ENCODE measurements at places on chromosomes 7 and 10. TPM values are rescaled to one million over a fixed set of nuclear protein-coding genes. Genes with fewer than 3 reads are reported as not detected.

- peaks cover 54% of the 10 kb centered on the region for H3K27me3 ChIP-seq
- no peak for DNase-seq
- no peak overlapping the region for H3K4me3 ChIP-seq
These were observed 334.8 kb downstream of the DNAJB6 start for GRCh38 chr7:157671358-157672255.

DNA sequence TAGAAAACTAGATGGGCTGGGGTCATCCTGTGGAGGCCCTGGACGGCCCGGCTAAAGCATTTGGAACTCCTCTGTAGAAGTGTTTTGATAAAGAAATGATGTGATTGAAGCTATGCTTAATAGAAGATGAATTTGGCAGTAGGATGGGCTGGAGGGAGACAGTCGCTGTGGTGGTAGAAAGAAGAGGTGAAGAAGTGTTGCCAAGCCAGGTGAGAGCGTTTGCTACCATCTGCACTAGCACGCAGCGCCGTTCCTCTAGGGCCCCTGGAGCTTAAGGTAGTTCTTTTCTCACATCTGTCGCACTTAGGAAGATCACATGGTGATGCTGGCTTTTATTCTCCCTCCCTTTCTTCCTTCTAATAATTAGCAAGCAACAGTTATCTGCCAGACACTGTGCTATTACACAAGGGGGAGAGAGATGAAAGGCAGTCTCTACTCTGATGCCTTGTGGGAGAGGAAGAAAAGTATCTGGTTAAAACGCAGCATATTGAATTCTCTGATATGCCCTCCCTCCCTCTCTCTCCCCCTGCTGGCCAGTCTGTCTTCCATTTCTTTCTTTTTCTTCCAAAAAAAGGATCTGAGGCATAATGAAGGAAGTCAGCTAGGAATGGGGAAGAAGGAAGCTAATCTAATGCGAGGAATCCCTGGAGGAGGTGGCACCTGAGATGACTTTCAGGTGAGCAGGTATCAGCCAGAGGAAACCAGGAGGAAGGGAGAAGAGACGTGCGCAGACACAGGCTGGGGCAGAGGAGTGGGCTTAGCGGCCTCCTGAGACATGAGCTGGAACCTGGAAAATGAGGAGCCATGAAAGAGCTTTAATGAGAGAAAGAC is 162.3 kb upstream of the KLF14 start:
- peak overlapping the region; percentile 74 for H3K27ac ChIP-seq
- no peaks in the 10 kb centered on the region for H3K27me3 ChIP-seq
- H3K4me3 ChIP-seq, result no peak overlapping the region
- H3K4me1 ChIP-seq, result peaks cover 75% of the 10 kb centered on the region

GPR158 gene
- total RNA-seq, result not detected

- H3K4me3 ChIP-seq, result no peak overlapping the region
- peaks cover 10% of the 10 kb centered on the region for H3K36me3 ChIP-seq
- H3K4me1 ChIP-seq, result peaks cover 5% of the 10 kb centered on the region
- H3K27ac ChIP-seq, result no peak overlapping the region
- no peaks in the 10 kb centered on the region for H3K27me3 ChIP-seq
These were observed 140.0 kb downstream of the CHCHD3 start for GRCh38 chr7:132941905-132942304.

GRCh38 chr7:33706771-33707200 is 198.6 kb upstream of the BMPER start:
- H3K27ac ChIP-seq, result no peak overlapping the region
- H3K36me3 ChIP-seq, result peaks cover 4% of the 10 kb centered on the region
- H3K4me1 ChIP-seq, result no peaks in the 10 kb centered on the region
- DNase-seq, result no peak
- H3K4me3 ChIP-seq, result no peak overlapping the region

ADCY1 gene
- 6.7 TPM for total RNA-seq

- no peak overlapping the region for H3K27ac ChIP-seq
- DNase-seq, result no peak
- no peaks in the 10 kb centered on the region for H3K4me1 ChIP-seq
- no peak overlapping the region for H3K4me3 ChIP-seq
- H3K36me3 ChIP-seq, result no peaks in the 10 kb centered on the region
These were observed 21.8 kb downstream of the AUTS2 start for GRCh38 chr7:69620063-69620462.

TYW1B gene
- total RNA-seq, result 4.4 TPM

DNA sequence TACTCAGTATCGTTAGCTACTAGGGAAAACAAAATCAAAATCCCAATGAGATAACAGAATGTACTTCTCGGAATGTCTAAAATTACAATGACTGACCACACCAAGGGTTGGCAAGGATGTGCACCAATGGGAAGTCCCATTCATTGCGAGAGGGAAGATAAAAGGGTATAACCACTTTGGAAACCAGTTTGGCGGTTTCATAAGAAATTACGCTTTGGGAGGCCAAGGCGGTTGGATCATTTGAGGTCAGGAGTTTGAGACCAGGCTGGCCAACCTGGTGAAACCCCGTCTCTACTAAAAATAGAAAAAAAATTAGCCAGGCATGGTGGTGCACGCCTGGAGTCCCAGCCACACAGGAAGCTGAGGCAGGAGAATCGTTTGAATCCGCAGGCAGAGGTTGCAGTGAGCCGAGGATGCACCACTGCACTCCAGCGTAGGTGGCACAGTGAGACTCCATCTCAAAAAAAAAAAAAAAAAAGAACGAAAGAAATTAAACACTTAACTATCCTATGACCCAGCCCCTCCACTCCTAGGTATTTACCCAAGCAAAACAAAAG is 7.6 kb downstream of the HACD1 start:
- H3K27me3 ChIP-seq, result peaks cover 9% of the 10 kb centered on the region
- DNase-seq, result no peak
- no peak overlapping the region for H3K27ac ChIP-seq
- no peak overlapping the region for H3K4me3 ChIP-seq

DNA sequence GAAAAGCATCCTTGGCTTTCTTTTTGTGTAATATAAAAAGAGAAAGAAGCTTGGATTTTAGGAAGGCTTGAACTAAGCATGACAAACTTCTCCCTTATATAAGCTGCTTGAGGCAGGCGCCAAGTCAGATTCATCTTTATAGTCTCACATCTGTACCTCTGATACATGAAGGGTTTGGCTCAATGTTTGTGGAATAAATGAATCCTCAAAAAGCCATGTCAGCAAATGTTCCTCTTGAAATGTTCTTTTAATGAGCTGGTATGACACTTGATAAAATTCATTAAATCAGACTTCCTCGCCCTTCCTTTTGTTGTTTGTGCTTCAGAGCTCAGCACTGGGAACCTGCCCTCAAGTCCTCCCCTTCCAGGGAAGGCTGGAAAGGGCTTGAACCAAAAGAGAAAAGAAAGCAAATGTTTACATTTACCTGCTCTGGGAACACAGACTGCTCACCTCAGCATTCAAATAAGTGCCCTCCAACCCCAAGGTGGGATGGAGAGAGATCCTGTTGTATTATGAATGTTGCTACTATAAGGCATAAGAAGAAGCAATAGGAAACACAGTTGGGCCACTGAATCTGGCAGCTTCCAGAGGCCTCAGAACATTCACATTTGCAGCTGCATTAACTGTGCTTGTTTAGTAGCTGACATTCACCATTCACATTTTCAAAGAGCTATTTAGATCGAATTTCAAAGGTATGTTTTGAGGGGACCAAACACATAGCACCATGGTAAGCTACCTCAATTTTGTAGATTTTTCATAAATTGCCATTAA is 212.6 kb downstream of the CACNA2D1 start:
- H3K4me1 ChIP-seq, result no peaks in the 10 kb centered on the region
- no peaks in the 10 kb centered on the region for H3K36me3 ChIP-seq
- no peak for DNase-seq
- H3K4me3 ChIP-seq, result no peak overlapping the region

PPP1R9A gene
- total RNA-seq, result 0.07 TPM

TMEM139 gene
- total RNA-seq, result 1.7 TPM

GRCh38 chr10:79047875-79048638 is 20.7 kb upstream of the ZMIZ1 start:
- no peaks in the 10 kb centered on the region for H3K36me3 ChIP-seq
- H3K27me3 ChIP-seq, result no peaks in the 10 kb centered on the region
- H3K4me1 ChIP-seq, result peaks cover 28% of the 10 kb centered on the region
- peak; percentile 83 for DNase-seq

DNA sequence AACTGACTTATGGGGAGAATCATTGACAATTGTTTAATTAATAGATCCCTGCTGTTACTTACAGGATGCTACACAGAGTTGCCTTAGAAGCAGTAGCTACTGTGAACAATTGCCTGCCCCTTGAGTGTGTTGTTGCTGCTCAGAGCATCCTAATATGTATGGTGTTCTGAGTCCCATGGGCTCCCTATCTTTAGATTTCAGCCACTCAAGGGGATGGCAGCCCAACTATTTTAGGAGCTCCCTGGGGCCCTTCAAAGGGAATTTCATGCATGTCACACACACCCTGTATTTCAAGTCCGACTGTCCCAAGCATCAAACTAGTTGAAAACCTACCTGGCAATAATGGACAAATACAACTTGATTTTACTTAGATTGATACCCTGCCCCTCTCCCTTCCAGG is 111.2 kb downstream of the NOC3L start:
- no peaks in the 10 kb centered on the region for H3K36me3 ChIP-seq
- no peak overlapping the region for H3K27ac ChIP-seq
- no peak overlapping the region for H3K4me3 ChIP-seq
- no peaks in the 10 kb centered on the region for H3K4me1 ChIP-seq
- DNase-seq, result no peak

SNX10 gene
- total RNA-seq, result 59.3 TPM

- peaks cover 2% of the 10 kb centered on the region for H3K27me3 ChIP-seq
- DNase-seq, result no peak
These were observed 129.8 kb upstream of the TNRC18 start for GRCh38 chr7:5553298-5553877.

PRKCQ gene
- 58.7 TPM for total RNA-seq

- no peaks in the 10 kb centered on the region for H3K27me3 ChIP-seq
- no peaks in the 10 kb centered on the region for H3K36me3 ChIP-seq
- DNase-seq, result no peak
These were observed 84.5 kb upstream of the CHRM2 start for GRCh38 chr7:136783934-136784333.

GRCh38 chr10:79241629-79241989 is 105.7 kb upstream of the PPIF start:
- no peaks in the 10 kb centered on the region for H3K27me3 ChIP-seq
- H3K27ac ChIP-seq, result peak overlapping the region; percentile 85
- H3K4me1 ChIP-seq, result peaks cover 54% of the 10 kb centered on the region
- peak overlapping the region; percentile 76 for H3K4me3 ChIP-seq
- peaks cover 16% of the 10 kb centered on the region for H3K36me3 ChIP-seq

DNA sequence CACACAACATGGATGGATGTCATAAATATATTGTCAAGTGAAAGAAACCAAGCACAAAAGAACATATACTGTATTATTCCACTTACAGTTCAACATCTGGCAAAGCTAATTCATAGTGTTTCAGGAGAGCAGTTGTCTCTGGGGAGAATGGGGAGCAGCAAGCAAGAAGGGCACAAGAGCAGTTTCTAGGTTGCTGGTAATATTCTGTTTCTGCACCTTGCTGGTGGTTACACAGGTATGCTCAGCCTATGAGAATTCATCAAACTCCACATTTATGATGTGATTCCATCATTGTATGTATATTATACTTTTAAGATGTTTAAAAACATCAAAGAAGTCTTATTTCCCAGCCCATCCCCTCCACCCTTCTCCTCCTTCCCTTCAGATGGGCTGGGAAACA is 18.1 kb upstream of the PALS2 start:
- no peak overlapping the region for H3K27ac ChIP-seq
- H3K36me3 ChIP-seq, result no peaks in the 10 kb centered on the region
- DNase-seq, result no peak
- peaks cover 14% of the 10 kb centered on the region for H3K27me3 ChIP-seq

GRCh38 chr10:9149134-9149533 is 1094.6 kb downstream of the GATA3 start:
- H3K4me1 ChIP-seq, result no peaks in the 10 kb centered on the region
- no peaks in the 10 kb centered on the region for H3K27me3 ChIP-seq
- H3K4me3 ChIP-seq, result no peak overlapping the region
- no peak overlapping the region for H3K27ac ChIP-seq

GRCh38 chr10:126421756-126422256 is 33.5 kb upstream of the ADAM12 start:
- H3K27ac ChIP-seq, result no peak overlapping the region
- H3K27me3 ChIP-seq, result no peaks in the 10 kb centered on the region
- no peaks in the 10 kb centered on the region for H3K4me1 ChIP-seq

DNA sequence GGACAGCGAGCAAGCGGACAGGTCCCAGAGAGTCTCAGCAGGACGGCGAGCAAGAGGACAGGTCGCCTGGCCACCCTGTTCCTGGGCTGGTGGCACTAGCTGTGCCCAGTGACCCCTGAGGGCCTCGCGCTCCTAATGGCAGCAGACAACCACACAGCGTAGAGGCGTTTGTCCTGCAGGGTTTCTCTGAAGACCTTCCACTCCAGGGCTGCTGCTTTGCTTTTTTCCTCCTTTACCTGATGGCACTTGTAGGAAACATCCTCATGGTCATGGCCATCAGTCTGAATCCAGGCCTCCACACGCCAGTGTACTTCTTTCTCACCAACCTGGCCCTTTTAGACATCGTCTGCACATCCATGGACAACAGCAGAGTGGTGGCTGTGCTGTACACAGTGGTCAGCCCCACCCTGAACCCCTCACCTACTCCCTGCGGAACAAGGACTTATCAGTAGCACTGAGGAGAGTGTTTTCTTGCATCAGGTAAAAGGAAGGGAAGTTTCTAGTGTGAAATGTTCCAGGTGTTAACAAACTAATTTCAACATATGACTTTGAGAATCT is 27.4 kb downstream of the SCART1 start:
- H3K27me3 ChIP-seq, result peaks cover 34% of the 10 kb centered on the region
- H3K4me3 ChIP-seq, result no peak overlapping the region
- H3K36me3 ChIP-seq, result peaks cover 14% of the 10 kb centered on the region
- DNase-seq, result no peak

C10orf88 gene
- 9.5 TPM for total RNA-seq

DNA sequence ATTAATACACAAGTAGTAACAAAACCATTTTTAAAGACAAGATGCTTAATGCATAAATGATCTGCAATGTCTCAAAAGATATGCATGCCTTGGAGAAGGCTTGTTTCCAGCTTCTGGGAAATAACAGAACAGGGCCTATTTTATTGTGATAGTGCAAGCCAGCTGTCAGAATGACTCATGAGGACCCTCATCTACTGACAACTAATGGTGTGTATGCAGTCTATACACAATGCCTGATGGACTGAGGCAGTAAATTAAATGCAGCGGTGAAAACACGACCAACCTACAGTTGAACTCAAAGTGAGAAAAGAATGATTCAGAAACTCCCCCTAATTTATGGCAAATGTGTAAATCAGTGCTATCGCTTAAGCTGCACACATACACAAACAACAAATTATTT is 46.3 kb downstream of the VPS41 start:
- H3K4me3 ChIP-seq, result no peak overlapping the region
- no peaks in the 10 kb centered on the region for H3K4me1 ChIP-seq
- H3K36me3 ChIP-seq, result peaks cover 19% of the 10 kb centered on the region
- no peak overlapping the region for H3K27ac ChIP-seq
- H3K27me3 ChIP-seq, result no peaks in the 10 kb centered on the region

EMX2 gene
- total RNA-seq, result not detected

Measured in activated CD8-positive, alpha-beta memory T cell treated with anti-CD3 and anti-CD28 coated beads, Interleukin-2, amount 10 ng/mL, durations not matched to agents 7 days and 5 days (primary cell).